ENCODE measurements at places on chromosomes 6 and 20.

GRCh38 chr6:5850848-5851255 lies 155.9 kb downstream of the NRN1 start:
- DNase-seq: no peak

- no peak for DNase-seq
Measured at GRCh38 chr20:58480551-58481336, 34.5 kb downstream of the APCDD1L start.

DNA sequence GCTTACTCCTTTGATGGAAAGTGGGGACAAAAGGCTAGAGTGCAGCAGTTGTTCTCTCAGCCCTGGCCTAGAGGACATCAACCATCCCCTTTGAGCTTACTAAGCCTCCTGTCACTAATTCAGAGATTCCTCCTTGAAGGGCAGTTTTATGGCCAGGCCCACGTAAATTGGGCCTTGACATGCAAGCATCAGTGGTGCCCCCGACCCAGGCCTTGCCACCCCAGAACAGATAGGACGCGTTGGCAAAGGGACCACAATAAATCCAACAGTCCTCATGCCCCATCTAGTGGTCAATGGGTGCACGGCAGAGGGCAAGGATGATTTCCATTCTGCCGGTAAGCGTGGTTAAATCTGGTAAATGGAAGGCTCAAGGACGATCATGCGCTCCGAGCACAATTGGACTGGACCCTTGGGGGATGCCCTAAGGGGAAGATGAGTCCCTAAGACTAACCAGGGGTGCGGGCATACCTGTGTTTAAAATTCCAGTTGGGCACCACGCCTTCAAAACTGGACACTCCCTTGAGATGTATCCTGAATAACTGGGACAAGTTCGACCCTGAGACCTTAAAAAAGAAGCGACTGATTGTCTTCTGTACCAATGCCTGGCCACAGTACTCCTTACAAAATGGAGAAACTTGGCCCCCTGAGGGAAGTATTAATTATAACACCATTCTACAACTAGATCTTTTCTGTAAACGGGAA lies 32.6 kb downstream of the CEP85L start:
- DNase-seq: peak; percentile 49

DNA sequence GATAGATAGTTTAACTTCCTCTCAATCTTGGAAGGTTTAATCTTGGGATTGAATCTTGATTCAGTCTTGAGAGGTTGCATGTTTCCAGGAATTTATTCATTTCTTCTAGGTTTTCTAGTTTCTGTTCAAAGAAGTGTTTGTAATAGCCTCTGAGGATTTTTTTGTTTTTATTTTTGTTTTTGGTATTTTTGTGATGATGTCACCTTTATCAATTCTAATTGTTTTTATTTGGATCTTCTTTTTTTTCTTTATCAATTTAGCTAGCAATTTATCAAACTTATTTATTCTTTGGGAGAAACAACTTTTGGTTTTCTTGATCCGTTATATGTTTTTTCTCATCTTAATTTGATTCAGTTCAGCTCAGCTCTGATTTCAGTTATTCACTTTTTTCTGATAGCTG lies 41.5 kb upstream of the ADGRB3 start:
- no peak for DNase-seq

GRCh38 chr6:168583821-168584220 lies 142.8 kb downstream of the SMOC2 start:
- no peak for DNase-seq

- no peak for DNase-seq
Measured at GRCh38 chr6:42952389-42952788, 8.2 kb upstream of the GNMT start.

DNA sequence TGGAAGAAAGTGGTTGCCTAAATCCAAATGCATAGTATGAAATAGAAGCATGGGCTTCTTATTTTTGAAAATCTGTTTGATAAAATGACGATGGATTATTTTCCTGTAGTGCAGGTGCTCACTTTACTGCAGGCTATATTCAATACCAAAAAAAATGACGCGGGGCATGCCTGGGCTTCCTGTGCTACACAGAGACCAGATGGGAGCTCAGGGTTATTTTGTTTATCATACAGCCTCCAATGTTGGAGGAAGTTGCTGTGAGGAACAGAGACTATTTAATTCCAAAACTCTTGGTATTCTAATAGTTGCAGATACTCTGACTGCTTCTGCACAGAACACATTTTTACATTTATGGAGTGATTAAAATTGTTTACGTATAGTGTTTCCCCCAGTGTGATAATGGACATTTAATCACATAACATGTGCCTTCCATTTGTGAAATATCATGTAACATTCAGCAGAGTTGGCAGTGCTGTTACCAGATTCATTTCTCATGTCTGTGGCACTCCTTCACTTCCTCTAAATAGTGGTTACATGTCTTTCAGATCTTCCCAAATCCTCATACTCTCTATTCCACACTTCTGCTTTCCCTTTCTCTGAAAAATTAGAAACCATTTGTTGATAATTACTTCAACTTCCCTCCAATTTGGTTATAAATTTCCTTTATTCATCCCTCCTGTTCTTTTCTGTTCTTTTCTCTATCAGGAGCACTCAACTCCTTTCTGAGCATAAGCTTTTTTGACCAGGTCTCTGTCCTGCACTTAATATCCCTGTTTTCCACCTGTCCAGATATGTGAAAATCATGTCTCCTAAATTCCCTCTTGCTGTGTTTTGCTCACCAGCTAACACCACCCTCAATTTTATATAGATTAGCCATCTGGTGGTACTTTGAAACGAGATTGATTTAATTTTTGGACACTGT lies 121.6 kb downstream of the ADGRB3 start:
- DNase-seq: no peak

- no peak for DNase-seq
Measured at GRCh38 chr6:13846841-13847240, 32.5 kb upstream of the MCUR1 start.

GRCh38 chr6:136435101-136435500 lies 115.1 kb downstream of the MAP7 start:
- no peak for DNase-seq

- DNase-seq: no peak
Measured at GRCh38 chr6:30657454-30657853, 10.5 kb downstream of the C6orf136 start.

DNA sequence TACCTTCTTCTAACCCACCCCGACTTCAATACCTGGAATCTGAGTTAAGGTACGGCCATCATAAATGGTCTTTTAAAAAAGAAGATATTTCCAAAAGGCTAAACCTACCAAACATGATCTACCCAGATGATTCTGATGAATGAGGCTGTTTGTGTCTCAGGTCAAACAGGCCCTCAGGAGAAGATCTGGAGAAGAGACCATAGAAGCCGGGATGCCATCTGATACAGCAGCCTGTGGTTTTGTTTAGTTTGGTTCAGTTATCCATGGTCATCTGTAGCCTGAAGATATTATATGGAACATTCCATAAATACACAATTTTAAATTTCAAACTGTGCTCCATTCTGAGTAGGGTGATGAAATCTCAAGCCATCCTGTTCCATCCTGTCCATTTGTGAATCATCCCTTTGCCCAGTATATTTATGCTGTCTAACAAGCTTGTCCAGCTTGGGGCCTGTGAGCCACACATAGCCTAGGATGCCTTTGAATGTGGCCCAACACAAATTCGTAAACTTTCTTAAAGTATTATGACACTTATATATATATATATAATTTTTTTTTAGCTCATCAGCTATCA lies 4.0 kb upstream of the CAP2 start:
- DNase-seq: peak; percentile 31

DNA sequence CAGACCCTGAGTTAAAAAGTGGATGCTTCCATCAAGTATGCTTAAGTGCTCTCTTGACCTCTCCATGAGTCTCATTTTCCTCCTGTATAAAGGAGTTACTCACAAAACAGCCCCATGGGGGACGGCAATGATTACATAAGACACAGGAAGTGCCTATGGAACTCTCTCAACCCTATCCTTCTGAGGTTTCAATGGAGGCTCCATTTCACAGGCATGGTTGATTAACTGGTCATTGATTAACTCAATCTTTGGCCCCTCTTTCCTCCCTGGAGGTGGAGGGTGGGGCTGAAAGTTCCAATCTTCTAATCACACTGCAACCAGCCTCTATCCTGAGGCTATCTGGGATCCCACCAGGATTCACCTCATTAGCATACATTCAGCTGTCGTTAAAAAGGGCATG lies 29.3 kb downstream of the CST8 start:
- no peak for DNase-seq

DNA sequence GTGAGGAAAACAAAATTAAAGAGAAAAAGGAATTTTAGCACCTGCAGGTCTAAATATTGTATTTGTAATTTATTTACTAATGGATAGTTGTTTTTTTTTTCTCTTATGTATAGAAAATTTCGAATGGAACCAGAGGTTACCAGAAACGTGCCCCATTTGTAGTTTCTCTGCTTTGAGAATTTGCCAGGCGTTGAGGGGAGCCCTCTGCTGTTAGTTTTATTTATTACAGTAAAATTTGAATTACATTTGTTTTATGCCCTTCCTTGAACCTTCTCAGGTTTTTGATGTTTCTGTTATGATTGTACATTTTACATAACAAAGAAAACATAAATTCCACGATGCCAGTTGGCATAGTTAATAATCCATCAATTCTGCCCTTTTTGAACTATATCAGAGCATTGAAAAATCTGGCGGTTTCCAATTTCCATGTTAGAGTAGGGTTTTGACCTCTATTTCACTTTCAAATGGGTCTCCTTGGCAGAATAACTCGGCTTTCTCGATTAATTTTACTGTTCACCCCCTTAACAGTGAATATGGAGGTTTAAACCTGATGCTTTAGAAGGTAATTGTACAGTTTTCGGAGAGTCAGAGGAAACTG lies 35.1 kb upstream of the RFPL4B start:
- peak; percentile 33 for DNase-seq

DNA sequence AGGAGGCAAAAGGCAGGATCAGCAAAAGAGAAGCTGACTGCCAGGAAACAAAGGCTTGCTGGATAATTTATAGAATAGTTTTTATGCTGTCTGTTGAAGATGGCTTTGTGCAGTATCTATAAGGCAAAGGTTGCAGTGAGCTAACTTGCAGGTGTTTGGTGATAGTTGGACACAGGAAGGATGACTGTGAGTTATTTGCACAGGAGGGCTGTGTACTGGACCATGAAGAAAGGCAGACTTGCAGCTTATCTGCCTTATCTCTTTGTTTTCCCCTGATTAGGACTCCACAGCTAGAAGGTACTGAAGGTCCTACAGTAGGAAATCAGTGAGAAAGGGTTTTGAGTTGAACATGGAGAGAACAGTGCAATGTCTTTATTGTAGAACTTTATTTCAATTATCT lies 2.1 kb downstream of the BTN1A1 start:
- DNase-seq: no peak

DNA sequence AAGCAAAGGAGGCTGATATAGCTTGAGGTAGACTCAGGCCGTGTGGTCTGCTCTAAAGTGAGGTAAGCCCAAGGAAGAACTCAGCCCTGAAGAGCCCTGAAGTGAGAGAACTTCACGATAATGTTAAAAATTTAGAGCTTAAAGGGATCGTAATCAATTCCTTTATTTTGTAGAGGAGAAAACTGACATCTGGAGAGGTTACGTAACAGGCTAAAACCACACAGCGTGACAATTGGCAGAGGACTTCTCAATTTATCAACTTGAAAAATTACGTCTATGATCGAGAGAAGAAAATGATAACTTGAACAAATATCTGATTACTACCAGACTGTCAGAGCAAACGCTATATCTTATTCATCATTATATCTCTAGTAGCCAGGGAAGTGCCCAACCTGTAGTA lies 121.8 kb upstream of the FOXO3 start:
- DNase-seq: no peak

- peak; percentile 79 for DNase-seq
Measured at GRCh38 chr20:48638546-48638945, 189.3 kb downstream of the PREX1 start.

- no peak for DNase-seq
Measured at GRCh38 chr6:36752187-36752885, 54.7 kb downstream of the RAB44 start.

GRCh38 chr6:47844881-47845280 lies 63.0 kb downstream of the OPN5 start:
- DNase-seq: no peak

DNA sequence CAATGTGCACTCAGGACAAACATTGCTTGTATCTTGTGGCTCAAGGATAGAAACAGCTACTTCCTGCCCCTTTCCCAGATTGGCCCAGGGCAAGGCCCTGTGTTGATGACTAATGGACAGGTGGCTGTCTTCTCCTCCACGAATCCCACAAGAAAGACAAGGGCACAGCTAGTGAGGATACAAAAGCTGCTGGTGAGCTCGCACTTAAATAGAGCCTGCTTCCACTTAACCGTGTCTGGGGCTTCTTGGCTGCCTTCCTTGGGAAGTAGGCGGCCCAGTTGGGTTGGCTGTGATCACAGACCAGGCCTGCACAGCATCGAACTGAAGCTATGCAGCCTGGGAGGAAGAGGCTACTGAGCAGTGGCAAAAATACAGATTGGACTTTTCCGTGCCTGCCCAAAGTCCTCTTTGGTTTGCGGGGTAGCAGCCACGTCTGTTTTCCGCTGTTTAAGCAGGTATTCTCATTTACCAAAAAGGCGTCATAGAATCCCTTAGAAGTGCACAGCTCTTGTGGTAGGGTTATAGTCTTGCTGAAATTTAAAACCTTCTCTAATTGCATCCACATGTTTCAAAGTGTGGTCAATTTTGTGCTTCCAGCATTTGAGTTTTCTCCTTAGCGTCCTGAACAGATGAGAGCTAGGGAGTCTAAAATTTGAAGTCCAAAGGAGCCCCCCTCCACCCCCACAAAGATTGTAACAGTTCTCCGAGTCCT lies 23.0 kb upstream of the NAA20 start:
- peak; percentile 84 for DNase-seq

DNA sequence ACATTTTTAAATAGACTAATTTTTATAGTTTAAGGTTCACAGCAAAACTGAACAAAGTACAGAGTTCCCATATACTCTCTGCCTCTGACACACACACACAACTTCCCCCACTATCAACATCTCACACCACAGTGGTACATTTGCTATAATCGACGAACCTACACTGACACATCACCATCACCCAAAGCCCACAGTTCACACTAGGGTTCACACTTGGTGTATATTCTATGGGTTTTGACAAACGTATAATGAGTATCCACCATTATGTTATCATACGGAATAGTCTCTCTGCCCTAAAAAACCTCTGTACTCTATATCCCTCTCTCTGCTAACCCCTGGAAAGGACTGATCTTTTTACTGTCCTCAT lies 15.6 kb downstream of the TMEM30A start:
- no peak for DNase-seq

DNA sequence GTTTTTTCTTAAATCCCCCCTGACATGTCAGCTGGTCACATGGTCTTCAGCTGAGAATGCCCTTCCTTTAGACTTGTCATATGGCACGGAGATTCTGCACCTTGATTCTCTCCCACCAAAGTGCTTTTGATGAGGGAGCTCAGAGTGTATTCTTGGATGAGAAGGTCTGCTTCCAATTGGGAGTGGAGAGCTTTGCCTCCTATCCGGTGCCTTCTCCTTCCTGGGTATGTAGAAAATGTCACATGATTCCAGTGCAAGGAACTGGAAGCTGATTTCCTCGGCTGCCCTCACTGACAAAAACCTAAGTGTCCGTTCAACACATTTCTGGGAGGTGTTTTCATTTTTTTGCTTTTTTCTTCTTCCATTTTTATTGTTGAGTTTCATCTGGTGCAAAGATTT lies 197.2 kb downstream of the TFAP2C start:
- no peak for DNase-seq

GRCh38 chr20:9114709-9115108 lies 45.8 kb downstream of the PLCB4 start:
- no peak for DNase-seq

Measured in mesenchymal stem cell (in vitro differentiated cells and primary cell).